ENCODE measurements at places on chromosomes 5 and 9. TPM values are rescaled to one million over a fixed set of nuclear protein-coding genes. Genes with fewer than 3 reads are reported as not detected.
A peak's percentile ranks its signal among the peaks of the same experiment; 100 is the strongest.

DNA sequence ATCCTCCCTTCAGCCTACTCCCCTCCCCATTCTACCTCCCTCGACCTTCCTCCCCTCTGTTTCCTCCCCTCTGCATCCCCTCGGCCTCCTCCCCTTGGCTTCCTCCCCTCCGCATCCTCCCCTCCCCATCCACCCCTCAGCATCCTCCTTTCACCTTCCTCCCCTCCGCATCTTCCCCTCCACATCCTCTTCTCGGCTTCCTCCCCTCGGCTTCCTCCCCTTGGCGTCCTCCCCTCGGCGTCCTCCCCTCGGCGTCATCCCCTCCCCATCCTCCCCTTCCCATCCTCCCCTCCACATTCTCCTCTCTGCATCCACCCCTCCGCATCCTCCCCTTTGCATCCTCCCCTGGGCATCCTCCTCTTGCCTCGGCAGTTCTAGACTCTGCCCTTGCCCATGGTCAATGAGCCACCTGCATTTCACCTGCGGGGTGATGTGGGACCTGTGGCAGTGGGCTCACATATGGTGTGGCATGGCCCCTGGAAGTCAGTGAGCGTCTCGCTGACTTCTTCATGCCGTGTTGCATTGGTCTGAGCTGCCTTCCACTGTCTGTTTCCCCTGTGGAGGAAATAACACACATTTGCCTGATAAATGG lies 113.0 kb downstream of the WNK2 start:
- H3K27ac ChIP-seq, result no peak overlapping the region
- no peaks in the 10 kb centered on the region for H3K36me3 ChIP-seq
- no peak overlapping the region for H3K4me3 ChIP-seq
- no peaks in the 10 kb centered on the region for H3K27me3 ChIP-seq
- no peak for DNase-seq

DNA sequence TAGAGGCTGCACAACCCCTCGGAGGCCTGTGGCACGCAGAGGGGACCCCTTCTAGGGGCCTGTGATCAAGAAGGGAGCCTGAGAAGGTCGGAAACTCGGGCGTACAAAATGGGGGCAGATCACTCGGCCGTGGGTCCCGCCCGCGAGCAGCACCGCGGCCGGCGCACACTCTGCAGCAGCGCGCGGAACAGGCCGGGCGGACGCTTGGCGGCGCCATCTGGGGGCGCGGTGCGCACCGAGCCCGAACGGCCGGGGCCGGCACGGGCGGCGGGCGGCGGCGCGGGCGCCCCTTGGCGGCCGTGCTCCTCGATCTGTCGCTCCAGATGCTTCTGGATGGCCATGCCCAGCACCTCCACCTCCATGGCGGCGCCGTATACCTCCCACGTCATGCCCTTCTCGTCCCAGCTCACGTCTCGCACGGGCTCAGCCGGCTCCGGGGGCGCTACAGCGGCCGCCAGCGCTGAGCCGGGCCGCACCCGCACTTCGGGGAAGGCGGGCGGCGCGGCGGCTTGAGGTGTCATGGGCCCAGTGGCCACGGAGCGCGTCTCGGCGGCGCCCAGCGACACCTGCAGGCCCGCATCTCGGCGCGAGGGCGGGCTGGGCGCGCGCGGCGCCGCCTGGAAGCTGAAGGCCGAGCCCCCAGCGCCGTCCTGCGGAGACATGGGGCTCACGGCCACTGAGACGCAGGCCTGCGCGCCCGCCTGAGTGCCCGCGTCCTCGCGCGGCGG lies 13.1 kb downstream of the GPRIN1 start:
- H3K36me3 ChIP-seq, result no peaks in the 10 kb centered on the region
- DNase-seq, result peak; percentile 55
- peaks cover 7% of the 10 kb centered on the region for H3K4me1 ChIP-seq
- H3K27me3 ChIP-seq, result no peaks in the 10 kb centered on the region
- H3K4me3 ChIP-seq, result peak overlapping the region; percentile 41

The TOR2A gene
- 16.6 TPM for polyA plus RNA-seq

DNA sequence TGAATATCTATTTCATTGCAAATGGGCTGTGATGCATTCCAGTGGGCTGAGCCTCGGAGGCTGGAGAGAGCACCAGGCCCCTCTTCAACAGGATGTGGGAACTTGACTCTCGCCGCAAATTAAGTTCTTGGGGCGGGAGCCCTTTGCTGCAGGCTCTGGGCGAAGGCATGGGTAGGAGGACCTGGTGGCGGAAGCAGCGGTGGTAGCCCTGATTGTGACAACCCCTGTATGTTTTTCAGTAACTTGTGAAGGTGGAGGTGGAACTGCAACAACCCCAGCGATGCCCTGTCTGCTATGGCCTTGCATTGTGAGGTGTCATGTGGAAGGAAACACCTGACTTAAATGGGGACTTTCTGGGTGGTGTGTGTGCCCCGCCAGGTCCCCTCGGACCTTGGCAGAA lies 9.4 kb downstream of the FYB1 start:
- H3K4me3 ChIP-seq, result peak overlapping the region; percentile 36
- H3K27ac ChIP-seq, result peak overlapping the region; percentile 93
- DNase-seq, result peak; percentile 80
- H3K36me3 ChIP-seq, result no peaks in the 10 kb centered on the region
- H3K4me1 ChIP-seq, result peaks cover 98% of the 10 kb centered on the region
- H3K27me3 ChIP-seq, result no peaks in the 10 kb centered on the region

- no peaks in the 10 kb centered on the region for H3K36me3 ChIP-seq
- no peaks in the 10 kb centered on the region for H3K27me3 ChIP-seq
- no peak overlapping the region for H3K4me3 ChIP-seq
Observed at GRCh38 chr9:136082496-136083361, 12.4 kb downstream of the NACC2 start.

The ARHGEF28 gene
- polyA plus RNA-seq, result not detected
